ENCODE measurements at places on chromosomes 3 and 15. TPM values are rescaled to one million over a fixed set of nuclear protein-coding genes. Genes with fewer than 3 reads are reported as not detected.

NEK10 gene
- 1.4 TPM for total RNA-seq

GP5 gene
- 4.2 TPM for total RNA-seq

ZKSCAN7 gene
- 4.1 TPM for total RNA-seq

SLC38A3 gene
- total RNA-seq, result not detected

Measured in CD4-positive, alpha-beta memory T cell (primary cell).